Aortic smooth muscle cell (primary cell): ENCODE measurements at places on chromosomes 2 and 18. TPM values are rescaled to one million over a fixed set of nuclear protein-coding genes. Genes with fewer than 3 reads are reported as not detected.

The ANKRD30B gene
- total RNA-seq: not detected in 2 replicates

The SERPINB2 gene
- total RNA-seq: 2.4 and 19.8 TPM in 2 replicates

The CABYR gene
- total RNA-seq: 1.5 and 2.7 TPM in 2 replicates

The LIMS2 gene
- 3.0 and 8.3 TPM in 2 replicates for total RNA-seq

The SERPINB3 gene
- not detected in 2 replicates for total RNA-seq

The EHD3 gene
- 68.3 and 108 TPM in 2 replicates for total RNA-seq

The APOB gene
- total RNA-seq: under 0.01 TPM in 2 replicates

The TDRD15 gene
- not detected in 2 replicates for total RNA-seq

The CFAP53 gene
- total RNA-seq: 0.37 and 0.53 TPM in 2 replicates

The KCTD1 gene
- 7.7 and 11.8 TPM in 2 replicates for total RNA-seq

The DCDC2C gene
- not detected in 2 replicates for total RNA-seq

The SPHKAP gene
- total RNA-seq: 0.19 and 1.6 TPM in 2 replicates

The SGO2 gene
- total RNA-seq: 6.0 and 10.0 TPM in 2 replicates

The ZC3H6 gene
- total RNA-seq: 3.8 and 4.4 TPM in 2 replicates

The GNAL gene
- total RNA-seq: 0.31 and 0.92 TPM in 2 replicates

The VRK2 gene
- total RNA-seq: 32.4 and 34.7 TPM in 2 replicates

The ARHGEF33 gene
- total RNA-seq: 0.37 and 0.40 TPM in 2 replicates

The MC2R gene
- total RNA-seq: not detected in 2 replicates

The G6PC2 gene
- total RNA-seq: not detected in 2 replicates

The SPATS2L gene
- 55.9 and 61.6 TPM in 2 replicates for total RNA-seq

The LCT gene
- total RNA-seq: not detected in 2 replicates

The TEKT4 gene
- not detected in 2 replicates for total RNA-seq

The ADAM23 gene
- 4.6 and 7.7 TPM in 2 replicates for total RNA-seq

The KIF5C gene
- total RNA-seq: 0.06 and 0.13 TPM in 2 replicates

The RBBP8 gene
- total RNA-seq: 15.7 and 27.7 TPM in 2 replicates

The TSPYL6 gene
- total RNA-seq: not detected in 2 replicates

The HOXD8 gene
- total RNA-seq: 0.06 TPM in 1 of 2 replicates, not detected in the other

The TCF23 gene
- total RNA-seq: not detected in 2 replicates

The EN1 gene
- total RNA-seq: not detected in 2 replicates

The GNLY gene
- not detected in 2 replicates for total RNA-seq

The PPP4R1 gene
- total RNA-seq: 91.6 and 101 TPM in 2 replicates

The SMYD1 gene
- not detected in 2 replicates for total RNA-seq

The CPS1 gene
- total RNA-seq: 13.6 and 19.1 TPM in 2 replicates

The EMILIN2 gene
- total RNA-seq: 4.9 and 10.3 TPM in 2 replicates

The SLC40A1 gene
- 22.6 and 69.0 TPM in 2 replicates for total RNA-seq

The SEPTIN2 gene
- 551 and 552 TPM in 2 replicates for total RNA-seq

The EGR4 gene
- total RNA-seq: not detected in 2 replicates

The FSHR gene
- total RNA-seq: not detected in 2 replicates

The FOXI3 gene
- total RNA-seq: not detected in 2 replicates

The C18orf54 gene
- total RNA-seq: 3.6 and 3.9 TPM in 2 replicates

The NMUR1 gene
- total RNA-seq: under 0.01 TPM in 1 of 2 replicates, not detected in the other

The THSD7B gene
- 0.40 and 0.81 TPM in 2 replicates for total RNA-seq

The TOGARAM2 gene
- under 0.01 and 0.12 TPM in 2 replicates for total RNA-seq

The LMAN1 gene
- 158 and 181 TPM in 2 replicates for total RNA-seq

The TFPI gene
- total RNA-seq: 301 and 437 TPM in 2 replicates
